ENCODE measurements at places on chromosomes 2 and 18.

DNA sequence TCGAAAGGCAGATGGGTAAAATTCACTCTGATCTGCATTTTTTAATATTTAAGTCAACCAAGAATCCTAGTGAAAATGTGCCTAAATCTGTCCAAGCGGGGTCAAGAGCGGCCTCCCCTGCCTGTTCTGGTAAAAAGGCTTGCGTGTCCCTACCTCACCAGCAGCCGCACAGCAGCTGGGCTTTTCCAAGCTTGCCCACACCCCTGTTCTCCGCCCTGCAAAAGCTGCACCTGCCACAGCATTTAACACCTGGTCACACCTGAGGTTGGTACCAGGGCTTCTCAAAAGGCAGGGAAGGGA lies 25.8 kb upstream of the TMEM182 start:
- DNase-seq, result no peak

DNA sequence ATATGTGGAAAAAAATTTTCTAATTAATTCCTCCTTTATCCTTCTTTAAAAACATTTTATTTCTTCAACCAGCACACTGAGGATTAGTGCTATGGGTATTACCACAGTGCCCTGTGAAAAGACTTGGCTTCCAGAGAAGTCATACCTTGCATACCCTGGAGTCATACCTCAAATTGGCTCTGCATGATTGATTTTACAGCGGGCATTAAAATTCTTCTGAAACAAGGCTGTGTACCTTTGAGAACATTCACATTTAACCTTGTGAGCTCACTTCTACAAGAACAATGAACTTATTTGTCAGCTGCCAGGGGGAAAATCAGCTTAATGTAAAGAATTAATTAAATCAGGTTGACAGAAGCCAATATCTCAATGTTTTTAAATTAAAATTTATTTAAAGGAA lies 44.6 kb downstream of the SLC35F5 start:
- DNase-seq, result no peak

GRCh38 chr2:216399621-216400020 lies 12.7 kb upstream of the SMARCAL1 start:
- no peak for DNase-seq

DNA sequence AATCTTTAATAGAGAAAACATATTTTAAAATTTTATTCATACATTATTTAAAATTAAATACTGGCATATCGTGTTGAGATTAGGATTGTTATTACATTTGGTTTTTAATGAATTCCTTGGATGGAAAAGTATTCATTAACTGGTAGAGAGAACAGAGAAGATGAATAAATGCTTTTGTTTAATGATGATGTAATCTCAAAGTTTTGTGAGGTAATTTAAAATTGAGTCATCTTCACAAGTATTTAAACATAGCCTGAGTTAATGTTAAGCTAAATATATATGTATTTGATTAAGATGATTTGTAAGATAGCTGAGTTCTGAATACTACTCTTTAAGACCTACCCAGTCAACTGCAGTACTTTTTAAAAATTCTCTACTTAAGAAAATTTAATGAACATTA lies 713.4 kb upstream of the VRK2 start:
- DNase-seq, result no peak

DNA sequence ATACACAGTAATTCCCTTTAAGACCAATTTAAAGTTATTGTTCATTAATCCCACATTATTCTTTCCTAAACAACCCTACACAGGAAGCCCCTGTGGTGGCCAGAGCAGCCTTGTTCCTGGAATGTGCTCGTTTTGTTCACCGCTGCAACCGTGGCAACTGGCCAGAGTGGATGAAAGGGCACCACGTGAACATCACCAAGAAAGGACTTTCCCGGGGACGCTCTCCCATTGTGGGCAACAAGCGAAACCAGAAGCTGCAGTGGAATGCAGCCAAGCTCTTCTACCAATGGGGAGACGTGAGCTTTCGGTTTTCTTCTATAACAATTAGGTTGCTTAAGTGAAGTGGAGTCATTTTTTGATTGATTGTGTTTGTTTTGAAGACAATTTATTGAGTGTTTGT lies 101.0 kb downstream of the UNC80 start:
- no peak for DNase-seq
